Midbrain (tissue), 1 donor: ENCODE measurements at places on chromosomes 2 and 18.

- DNase-seq = no peak
Observed at GRCh38 chr18:64219517-64219916, 70.6 kb upstream of the LINC00305 start.

- no peak for DNase-seq
Observed at GRCh38 chr2:12507295-12507694, 209.4 kb upstream of the TRIB2 start.

DNA sequence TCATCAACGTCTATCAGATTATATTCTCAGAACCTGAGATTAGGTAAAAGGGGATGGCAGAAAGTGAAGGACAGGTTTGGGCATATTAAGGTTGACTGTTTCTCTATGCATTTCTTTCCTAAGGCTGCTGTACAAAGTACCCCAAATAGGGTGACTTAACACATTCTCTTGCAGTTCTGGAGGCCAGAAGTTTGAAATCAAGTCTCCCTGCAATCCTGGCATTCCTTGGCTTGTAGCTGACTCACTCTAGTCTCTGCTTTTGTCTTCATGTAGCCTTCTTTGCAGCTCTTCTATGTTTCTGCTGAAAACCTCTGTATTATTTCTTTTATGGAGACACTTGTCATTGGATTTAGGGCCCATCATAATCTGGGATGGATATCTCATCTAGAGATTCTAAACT is 364.3 kb downstream of the PLCL1 start:
- DNase-seq = no peak

- no peak for DNase-seq
Observed at GRCh38 chr2:57417007-57417406, 629.6 kb upstream of the VRK2 start.
